Fibroblast of lung (primary cell): ENCODE measurements at places on chromosomes 4 and X. TPM values are rescaled to one million over a fixed set of nuclear protein-coding genes. Genes with fewer than 3 reads are reported as not detected.
A peak's percentile ranks its signal among the peaks of the same experiment; 100 is the strongest.

DNA sequence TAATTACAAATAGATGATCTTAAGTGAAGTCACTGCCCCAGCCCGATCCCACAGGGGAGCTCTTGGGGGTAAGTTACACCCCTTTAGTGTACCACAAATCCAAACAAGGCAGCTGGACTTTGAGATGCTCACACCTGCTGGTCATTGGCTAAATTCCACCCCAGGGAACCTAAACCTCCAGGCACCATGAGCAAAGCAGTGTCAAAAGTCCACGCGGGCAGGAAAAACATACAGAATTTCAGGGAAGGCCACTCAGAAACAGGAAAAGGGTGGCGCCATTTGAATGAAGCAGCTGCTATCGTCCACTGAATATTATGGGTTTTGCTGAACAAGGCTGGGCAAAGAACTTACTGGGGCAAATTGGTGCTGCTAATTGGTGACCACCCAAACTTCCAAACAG lies 30.9 kb downstream of the SUPT20HL1 start:
- H3K27me3 ChIP-seq = no peaks in the 10 kb centered on the region
- H3K36me3 ChIP-seq = no peaks in the 10 kb centered on the region
- no peaks in the 10 kb centered on the region for H3K4me1 ChIP-seq

DNA sequence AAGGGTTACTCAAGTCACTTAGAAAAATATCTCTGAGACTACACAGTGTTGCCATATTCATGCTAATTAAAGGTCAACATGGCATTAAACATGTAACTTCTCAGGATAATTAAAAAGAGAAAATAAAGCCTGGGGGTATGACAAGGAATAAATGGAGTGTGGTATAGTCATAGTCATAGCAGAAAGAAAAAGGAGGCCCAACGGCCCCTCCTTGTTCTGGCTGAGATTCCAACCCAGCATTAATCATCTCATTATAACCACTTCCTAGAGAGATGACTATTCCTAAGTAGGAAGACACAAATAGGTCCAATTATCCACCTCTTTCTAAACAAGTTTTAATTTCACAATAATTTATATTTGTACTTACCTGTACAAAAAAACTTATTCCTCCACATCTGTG lies 778.4 kb upstream of the AADAT start:
- no peaks in the 10 kb centered on the region for H3K4me1 ChIP-seq
- DNase-seq = peak; percentile 6
- no peaks in the 10 kb centered on the region for H3K27me3 ChIP-seq
- H3K4me3 ChIP-seq = no peak overlapping the region
- H3K27ac ChIP-seq = no peak overlapping the region

DNA sequence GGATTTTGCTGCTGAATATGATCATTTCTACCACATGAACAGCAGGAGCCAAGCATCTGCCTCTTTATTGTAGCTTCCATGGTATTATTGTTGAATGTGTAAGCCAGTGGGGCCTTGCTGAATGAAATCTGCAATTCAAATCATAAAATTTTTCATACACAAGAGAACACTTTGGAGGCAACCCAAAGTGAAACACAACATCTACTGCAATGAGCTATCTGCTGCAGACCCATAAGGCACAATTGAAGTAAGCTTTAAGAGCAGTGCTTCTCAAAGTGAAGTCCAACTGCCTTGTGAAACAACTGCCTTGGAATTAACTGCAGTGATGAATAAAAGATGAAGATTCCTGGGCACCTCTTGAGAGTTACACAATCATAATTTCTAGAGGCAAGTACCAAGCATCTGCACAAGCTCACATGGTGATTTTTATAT lies 626.3 kb upstream of the INTU start:
- H3K27me3 ChIP-seq = no peaks in the 10 kb centered on the region
- no peak overlapping the region for H3K27ac ChIP-seq
- no peak overlapping the region for H3K4me3 ChIP-seq
- no peaks in the 10 kb centered on the region for H3K4me1 ChIP-seq

- H3K27ac ChIP-seq = peak overlapping the region; percentile 20
- H3K4me1 ChIP-seq = no peaks in the 10 kb centered on the region
- H3K4me3 ChIP-seq = no peak overlapping the region
- no peaks in the 10 kb centered on the region for H3K36me3 ChIP-seq
- no peaks in the 10 kb centered on the region for H3K27me3 ChIP-seq
- no peak for DNase-seq
Measured at GRCh38 chrX:68699960-68700746, 52.7 kb downstream of the STARD8 start.

DNA sequence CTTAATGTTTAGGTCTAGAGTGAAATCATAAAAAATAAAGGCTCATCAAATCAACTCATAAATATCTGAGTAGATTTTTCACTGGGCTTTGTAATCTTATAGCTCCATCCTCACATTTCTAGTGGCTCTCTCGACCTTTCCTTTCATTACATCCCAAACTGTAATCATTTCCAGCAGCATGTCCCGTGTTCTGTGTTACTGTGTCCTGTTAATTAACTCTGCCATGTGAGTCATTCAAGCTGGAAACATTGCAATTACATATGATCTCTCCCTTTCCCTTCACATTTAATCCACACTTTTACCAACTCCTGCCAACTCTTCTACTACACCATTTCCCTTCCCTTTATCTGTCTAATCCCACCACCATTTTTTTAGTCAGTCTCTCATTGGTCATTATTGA lies 75.5 kb downstream of the UGT8 start:
- H3K4me1 ChIP-seq = no peaks in the 10 kb centered on the region
- no peaks in the 10 kb centered on the region for H3K36me3 ChIP-seq
- no peak overlapping the region for H3K4me3 ChIP-seq
- H3K27me3 ChIP-seq = no peaks in the 10 kb centered on the region
- no peak for DNase-seq

- H3K27me3 ChIP-seq = no peaks in the 10 kb centered on the region
- peaks cover 8% of the 10 kb centered on the region for H3K4me1 ChIP-seq
- H3K4me3 ChIP-seq = no peak overlapping the region
- no peak for DNase-seq
- H3K27ac ChIP-seq = no peak overlapping the region
Measured at GRCh38 chr4:57018980-57019379, 40.3 kb downstream of the POLR2B start.

DNA sequence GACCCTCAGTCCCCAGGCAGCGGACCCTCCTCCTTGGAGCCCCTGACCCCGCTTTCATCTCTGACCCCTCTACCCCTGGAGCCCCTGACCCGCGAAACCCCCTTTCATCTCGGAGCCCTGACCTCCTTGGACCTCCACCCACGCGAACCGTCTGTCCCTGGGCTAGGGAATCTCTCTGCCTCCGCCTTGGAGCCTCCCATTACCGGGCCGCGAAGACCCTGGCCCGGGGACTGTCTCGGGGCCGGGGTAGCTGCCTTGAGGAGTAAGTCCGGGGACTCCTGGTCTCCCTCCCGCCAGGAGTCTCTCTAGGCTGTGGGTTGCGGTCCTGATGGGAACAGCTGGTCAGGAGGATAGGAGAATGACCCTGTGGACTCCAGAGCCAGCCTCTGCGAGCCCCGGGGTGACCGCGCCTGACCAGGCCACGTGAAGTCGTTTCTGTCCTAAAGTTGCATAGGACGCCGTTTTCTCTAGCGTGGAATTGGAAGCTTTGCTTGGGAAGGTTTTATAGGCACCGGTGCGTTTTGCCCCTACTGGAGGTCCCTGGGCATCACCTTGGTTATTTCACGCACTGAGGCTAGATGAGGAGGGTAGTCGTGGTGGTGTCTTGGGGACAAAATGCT lies 824 bp downstream of the TBC1D14 start:
- H3K4me3 ChIP-seq = peak overlapping the region; percentile 53
- H3K27ac ChIP-seq = no peak overlapping the region
- peaks cover 8% of the 10 kb centered on the region for H3K4me1 ChIP-seq
- no peak for DNase-seq

- H3K4me1 ChIP-seq = peaks cover 5% of the 10 kb centered on the region
- H3K36me3 ChIP-seq = no peaks in the 10 kb centered on the region
- no peaks in the 10 kb centered on the region for H3K27me3 ChIP-seq
- DNase-seq = peak; percentile 27
Measured at GRCh38 chr4:107950746-107951540, 19.6 kb downstream of the CYP2U1 start.

- no peaks in the 10 kb centered on the region for H3K36me3 ChIP-seq
- DNase-seq = no peak
- no peak overlapping the region for H3K4me3 ChIP-seq
Measured at GRCh38 chrX:48719958-48720357, 23.4 kb downstream of the SUV39H1 start.

GRCh38 chrX:46485897-46486296 lies 59.3 kb downstream of the ZNF674 start:
- no peak overlapping the region for H3K4me3 ChIP-seq
- no peak overlapping the region for H3K27ac ChIP-seq
- H3K27me3 ChIP-seq = no peaks in the 10 kb centered on the region
- no peak for DNase-seq
- H3K4me1 ChIP-seq = no peaks in the 10 kb centered on the region

GRCh38 chr4:69727426-69727825 lies 33.0 kb downstream of the SULT1B1 start:
- H3K36me3 ChIP-seq = no peaks in the 10 kb centered on the region
- H3K27me3 ChIP-seq = no peaks in the 10 kb centered on the region
- H3K4me1 ChIP-seq = no peaks in the 10 kb centered on the region
- no peak overlapping the region for H3K27ac ChIP-seq
- DNase-seq = no peak

DNA sequence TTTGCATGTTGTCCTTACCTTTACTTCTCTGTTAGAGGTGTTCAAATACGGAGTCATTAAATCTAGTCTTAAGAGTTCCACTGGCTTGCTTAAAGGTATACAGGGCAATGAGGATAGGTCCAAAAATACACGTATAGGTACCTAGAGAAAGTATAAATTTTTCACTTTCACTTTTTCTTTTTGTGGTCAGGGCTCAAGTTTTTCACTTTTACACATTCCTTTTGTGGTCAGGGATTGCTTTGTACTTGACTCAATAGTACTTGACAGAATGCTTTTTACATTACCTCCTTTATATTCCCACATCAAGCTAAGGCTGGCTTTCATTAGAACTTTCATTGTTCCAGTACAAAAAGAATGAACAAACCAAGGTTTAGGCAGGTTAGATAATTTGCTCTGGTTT lies 21.7 kb downstream of the TMEM184C start:
- H3K4me1 ChIP-seq = no peaks in the 10 kb centered on the region
- H3K27ac ChIP-seq = no peak overlapping the region
- DNase-seq = peak; percentile 68
- no peak overlapping the region for H3K4me3 ChIP-seq
- H3K27me3 ChIP-seq = no peaks in the 10 kb centered on the region

GRCh38 chrX:56728752-56729151 lies 291 bp upstream of the NBDY start:
- H3K27ac ChIP-seq = no peak overlapping the region
- no peaks in the 10 kb centered on the region for H3K27me3 ChIP-seq
- peak overlapping the region; percentile 91 for H3K4me3 ChIP-seq
- H3K4me1 ChIP-seq = no peaks in the 10 kb centered on the region

DNA sequence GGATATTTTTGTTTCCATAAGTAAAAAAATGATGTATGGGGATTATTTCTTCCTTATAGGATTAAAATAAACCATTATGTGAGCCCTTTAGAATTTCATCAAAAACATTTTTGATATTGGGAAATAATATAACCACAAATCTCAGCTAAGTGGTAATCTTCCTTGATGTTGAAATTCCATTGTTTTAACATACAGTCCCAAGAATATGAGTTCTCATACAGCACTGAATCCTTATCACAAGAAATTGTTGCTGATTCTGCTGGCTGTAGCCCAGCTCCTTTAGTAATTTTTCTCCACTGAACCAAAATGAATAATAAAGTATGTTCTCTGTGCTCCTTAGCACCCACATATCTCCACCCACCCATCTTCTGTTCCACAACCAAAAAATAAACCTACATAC lies 41.9 kb upstream of the FAM47B start:
- peak; percentile 38 for DNase-seq
- H3K27ac ChIP-seq = no peak overlapping the region
- no peak overlapping the region for H3K4me3 ChIP-seq
- no peaks in the 10 kb centered on the region for H3K4me1 ChIP-seq
- no peaks in the 10 kb centered on the region for H3K36me3 ChIP-seq

GRCh38 chr4:17468619-17469221 lies 43.2 kb downstream of the QDPR start:
- H3K4me1 ChIP-seq = no peaks in the 10 kb centered on the region
- H3K27ac ChIP-seq = no peak overlapping the region
- no peaks in the 10 kb centered on the region for H3K27me3 ChIP-seq
- H3K4me3 ChIP-seq = no peak overlapping the region
- peak; percentile 43 for DNase-seq

DNA sequence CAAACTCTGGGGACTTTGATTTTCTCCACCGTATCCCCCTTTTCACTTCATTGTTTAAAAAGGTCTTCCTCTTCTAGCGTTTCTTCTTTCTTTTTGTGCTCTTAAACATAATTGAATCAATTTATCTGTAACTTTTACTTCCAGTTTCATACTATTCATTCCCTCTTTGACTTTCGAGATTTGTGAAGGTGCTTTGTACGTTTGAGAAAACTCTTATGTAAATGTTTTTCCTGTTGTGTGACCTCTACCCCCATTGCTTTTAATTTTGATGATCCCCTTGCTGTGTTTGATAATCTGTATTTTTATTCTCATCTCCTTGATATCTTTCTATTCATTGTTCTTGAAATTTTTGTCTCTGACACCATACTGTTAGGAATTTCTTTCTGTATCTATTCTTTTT lies 4.8 kb downstream of the USP38 start:
- H3K27ac ChIP-seq = no peak overlapping the region
- H3K27me3 ChIP-seq = no peaks in the 10 kb centered on the region
- peaks cover 2% of the 10 kb centered on the region for H3K36me3 ChIP-seq
- peaks cover 3% of the 10 kb centered on the region for H3K4me1 ChIP-seq
- no peak for DNase-seq

GRCh38 chr4:26819478-26820095 lies 41.1 kb upstream of the STIM2 start:
- no peaks in the 10 kb centered on the region for H3K27me3 ChIP-seq
- no peak overlapping the region for H3K27ac ChIP-seq
- no peaks in the 10 kb centered on the region for H3K36me3 ChIP-seq
- H3K4me1 ChIP-seq = no peaks in the 10 kb centered on the region
- DNase-seq = no peak

GRCh38 chrX:112877771-112878173 lies 37.1 kb upstream of the AMOT start:
- H3K27ac ChIP-seq = no peak overlapping the region
- no peaks in the 10 kb centered on the region for H3K36me3 ChIP-seq
- DNase-seq = no peak

DNA sequence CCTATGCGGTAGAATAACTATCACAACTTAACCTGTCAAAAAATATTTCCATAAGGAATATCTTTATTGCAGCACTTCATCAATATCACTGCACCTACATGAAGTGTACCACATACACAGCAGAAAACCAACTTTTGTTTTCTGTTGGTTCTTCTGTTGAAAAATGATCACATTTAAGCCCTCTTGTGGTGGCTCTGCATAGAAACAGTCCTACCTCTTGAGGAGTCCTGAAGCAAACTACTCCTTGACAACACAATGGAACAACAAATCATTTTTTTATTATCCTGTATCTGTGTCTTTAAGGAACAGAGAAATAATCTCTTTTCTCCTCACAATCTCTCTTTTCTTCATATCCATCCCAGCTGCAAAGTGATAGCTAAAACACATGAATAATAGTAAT lies 39.8 kb upstream of the ATOH1 start:
- no peak overlapping the region for H3K4me3 ChIP-seq
- no peaks in the 10 kb centered on the region for H3K36me3 ChIP-seq
- peak; percentile 39 for DNase-seq
- no peaks in the 10 kb centered on the region for H3K4me1 ChIP-seq
- H3K27me3 ChIP-seq = no peaks in the 10 kb centered on the region

The HPGD gene
- 0.17 and 0.26 TPM in 2 replicates for total RNA-seq

The RAB33B gene
- 11.7 and 12.3 TPM in 2 replicates for total RNA-seq

The SRPX2 gene
- total RNA-seq = 13.4 and 18.2 TPM in 2 replicates

The PORCN gene
- 6.2 and 11.4 TPM in 2 replicates for total RNA-seq

The PPBP gene
- total RNA-seq = not detected in 2 replicates

The ERVMER34-1 gene
- total RNA-seq = under 0.01 TPM in 2 replicates

The BMPR1B gene
- total RNA-seq = 0.17 and 0.26 TPM in 2 replicates

The GPR173 gene
- total RNA-seq = 2.3 and 5.6 TPM in 2 replicates

The TMPRSS11F gene
- not detected in 2 replicates for total RNA-seq

The RASGEF1B gene
- 0.33 and 0.51 TPM in 2 replicates for total RNA-seq

The PLP1 gene
- total RNA-seq = 0.17 TPM in 1 of 2 replicates, not detected in the other

The CFAP99 gene
- under 0.01 TPM in 1 of 2 replicates, not detected in the other for total RNA-seq
